ENCODE measurements at places on chromosomes 12 and 14. TPM values are rescaled to one million over a fixed set of nuclear protein-coding genes. Genes with fewer than 3 reads are reported as not detected.

PTPN21 gene
- total RNA-seq, result 7.6 TPM

NFATC4 gene
- total RNA-seq, result 4.7 TPM

B3GNT4 gene
- total RNA-seq, result 0.53 TPM

SRRM4 gene
- not detected for total RNA-seq

DHRS4 gene
- 24.7 TPM for total RNA-seq
